ENCODE measurements at places on chromosomes 3 and 15. TPM values are rescaled to one million over a fixed set of nuclear protein-coding genes. Genes with fewer than 3 reads are reported as not detected.

The ZPLD1 gene
- total RNA-seq, result 0.64 TPM

- DNase-seq, result no peak
- no peak overlapping the region for H3K4me3 ChIP-seq
- no peaks in the 10 kb centered on the region for H3K36me3 ChIP-seq
Measured at GRCh38 chr15:36370731-36371112, 208.7 kb upstream of the CDIN1 start.

GRCh38 chr3:79257791-79258190 lies 510.0 kb downstream of the ROBO1 start:
- H3K36me3 ChIP-seq, result no peaks in the 10 kb centered on the region
- no peak overlapping the region for H3K4me3 ChIP-seq
- H3K4me1 ChIP-seq, result no peaks in the 10 kb centered on the region

DNA sequence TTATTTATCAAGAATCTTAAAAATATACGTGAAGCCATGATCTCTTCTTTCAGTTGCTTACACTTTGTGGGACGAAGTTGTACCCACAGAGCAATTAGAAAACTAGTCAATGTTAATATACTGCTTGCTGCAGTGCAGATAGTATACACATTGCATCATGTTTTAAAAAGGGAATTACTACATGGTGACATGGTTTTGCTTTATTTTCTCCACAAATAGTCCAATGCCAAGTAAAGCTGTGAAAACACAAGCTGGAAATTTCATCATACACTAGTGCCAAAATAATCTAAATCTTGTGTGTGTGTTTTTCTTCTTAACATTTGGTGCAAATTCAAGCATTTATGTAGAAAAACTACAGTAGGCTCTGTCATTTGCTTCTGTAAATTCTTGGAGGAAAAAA lies 233.0 kb downstream of the EPHA3 start:
- no peak overlapping the region for H3K27ac ChIP-seq
- H3K27me3 ChIP-seq, result no peaks in the 10 kb centered on the region
- H3K36me3 ChIP-seq, result no peaks in the 10 kb centered on the region
- no peak for DNase-seq

DNA sequence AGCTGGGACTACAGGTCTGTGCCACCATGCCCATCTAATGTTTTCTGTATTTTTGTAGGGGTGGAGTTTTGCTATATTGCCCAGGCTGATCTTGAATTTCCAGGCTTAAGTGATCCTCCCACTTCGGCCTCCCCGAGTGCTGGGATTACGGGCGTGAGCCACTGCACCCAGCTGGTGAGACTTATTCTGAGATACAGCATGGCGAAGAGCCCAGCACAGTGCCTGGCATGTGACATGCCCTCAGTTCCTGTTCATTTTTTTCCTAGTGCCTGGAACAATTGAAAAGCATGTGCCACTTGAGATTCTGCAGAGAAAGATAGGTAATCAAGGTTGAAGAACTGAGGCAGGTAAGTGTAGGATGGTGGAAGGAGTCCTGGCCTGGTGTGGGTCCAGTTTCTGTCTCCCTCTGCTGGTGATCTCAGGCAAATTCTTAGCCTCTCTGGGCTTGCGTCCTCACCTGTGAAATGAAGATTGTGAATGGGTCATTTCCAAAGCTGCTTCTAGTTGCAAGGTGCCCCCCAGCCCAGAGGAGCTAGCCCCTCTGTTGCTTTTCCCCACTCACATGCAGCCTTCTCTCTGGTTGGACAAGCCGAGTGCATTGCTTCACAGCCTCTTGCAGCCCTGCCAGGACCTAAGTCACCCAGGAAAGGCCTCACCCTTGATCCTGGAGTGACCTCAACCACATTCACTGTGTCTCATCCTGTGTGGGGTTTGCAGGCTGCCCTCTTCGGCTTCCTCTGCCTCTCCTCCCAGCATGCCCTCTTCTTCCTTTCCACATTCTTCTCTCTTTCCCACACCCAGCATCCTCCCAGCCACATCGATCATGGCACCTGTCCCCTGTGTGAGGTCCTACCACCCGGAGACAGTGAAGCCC lies 4.3 kb upstream of the RHCG start:
- peak; percentile 23 for DNase-seq
- no peak overlapping the region for H3K27ac ChIP-seq
- peaks cover 56% of the 10 kb centered on the region for H3K4me1 ChIP-seq
- H3K36me3 ChIP-seq, result peaks cover 23% of the 10 kb centered on the region
- no peaks in the 10 kb centered on the region for H3K27me3 ChIP-seq

The SGO1 gene
- total RNA-seq, result 29.4 TPM

The EXD1 gene
- total RNA-seq, result not detected

The SCN11A gene
- not detected for total RNA-seq

- no peaks in the 10 kb centered on the region for H3K27me3 ChIP-seq
- no peaks in the 10 kb centered on the region for H3K4me1 ChIP-seq
- DNase-seq, result no peak
Measured at GRCh38 chr15:65254356-65254755, 32.3 kb downstream of the PARP16 start.

The CNTN4 gene
- total RNA-seq, result 1.6 TPM

The FILIP1L gene
- total RNA-seq, result 5.2 TPM

The IL17RE gene
- 25.5 TPM for total RNA-seq

GRCh38 chr3:124504332-124505059 lies 225.8 kb upstream of the UMPS start:
- H3K36me3 ChIP-seq, result no peaks in the 10 kb centered on the region
- no peak overlapping the region for H3K4me3 ChIP-seq
- DNase-seq, result no peak
- peaks cover 72% of the 10 kb centered on the region for H3K27me3 ChIP-seq
- no peak overlapping the region for H3K27ac ChIP-seq

DNA sequence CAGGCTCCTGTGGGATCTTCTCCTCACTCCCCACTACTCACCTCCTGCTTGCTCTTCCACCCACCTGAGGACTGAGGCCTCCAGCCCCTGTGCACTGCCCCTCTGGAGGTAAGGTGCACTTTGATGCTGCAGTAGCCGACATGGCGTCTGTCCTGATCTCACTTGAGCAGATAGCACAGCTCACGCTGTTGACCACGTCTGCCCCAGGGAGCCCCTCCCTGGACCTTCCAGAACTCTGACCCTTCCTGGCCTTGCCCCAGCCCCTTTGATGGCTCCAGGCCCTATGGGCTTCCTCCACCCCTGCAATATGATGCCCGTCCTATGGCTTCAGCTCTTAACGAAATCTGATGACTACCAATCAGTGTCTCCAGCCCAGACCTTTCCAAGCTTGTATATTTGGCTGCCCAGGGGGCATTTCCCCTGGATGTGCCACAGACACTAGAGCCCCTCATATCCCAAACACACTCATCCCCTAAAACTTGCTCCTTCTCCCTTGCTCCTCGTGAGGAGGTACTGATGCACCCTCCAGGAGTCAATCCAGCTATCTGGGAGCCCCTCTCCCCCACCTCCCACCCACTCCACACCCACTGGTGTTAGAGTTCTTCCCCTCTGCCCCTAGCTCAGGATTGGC lies 27.1 kb downstream of the KY start:
- H3K4me1 ChIP-seq, result peaks cover 9% of the 10 kb centered on the region
- H3K36me3 ChIP-seq, result no peaks in the 10 kb centered on the region
- no peak overlapping the region for H3K4me3 ChIP-seq
- no peak for DNase-seq

DNA sequence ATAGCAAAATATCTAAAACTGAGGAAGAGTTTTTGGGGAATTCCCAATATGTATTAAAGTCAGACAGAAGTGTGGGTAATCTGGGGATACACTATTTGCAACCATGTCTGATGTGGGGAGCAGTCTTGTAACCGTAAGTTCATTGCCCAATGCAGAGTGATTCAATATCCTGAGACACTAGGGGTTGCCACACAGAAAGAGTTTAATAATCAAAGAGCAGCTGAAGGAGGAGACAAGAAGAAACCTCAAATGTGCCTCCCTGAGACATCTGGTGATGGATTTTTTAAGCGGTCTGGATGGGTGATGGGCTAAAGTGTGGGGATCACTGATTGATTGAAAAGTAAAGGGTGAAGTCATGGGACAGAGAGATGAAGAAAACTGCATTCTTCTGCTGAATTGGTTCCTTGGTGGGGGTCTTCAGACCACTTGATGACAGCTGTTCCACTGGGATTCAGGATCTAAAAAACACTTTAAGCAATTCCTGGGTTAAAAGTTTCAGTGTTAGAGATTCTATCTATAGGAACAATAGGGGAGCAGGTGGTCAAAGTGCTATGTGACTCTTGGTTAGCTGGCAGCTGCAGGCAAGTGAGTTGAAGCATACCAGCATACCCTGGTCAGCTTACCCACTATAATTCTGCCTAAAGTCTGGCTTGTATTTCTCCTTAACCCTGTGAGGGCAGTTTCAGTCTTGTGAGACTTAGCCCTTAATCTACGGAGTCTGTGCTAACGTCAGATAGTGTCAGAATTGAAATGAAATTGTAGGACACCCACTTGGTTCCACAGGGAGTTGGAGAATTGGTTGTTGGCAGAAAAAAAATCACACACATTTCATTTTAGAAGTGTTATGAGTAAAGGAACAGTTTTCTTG lies 425.9 kb upstream of the TGFBR2 start:
- no peaks in the 10 kb centered on the region for H3K36me3 ChIP-seq
- no peak overlapping the region for H3K4me3 ChIP-seq
- no peak overlapping the region for H3K27ac ChIP-seq
- no peak for DNase-seq

- peaks cover 10% of the 10 kb centered on the region for H3K36me3 ChIP-seq
- H3K27me3 ChIP-seq, result no peaks in the 10 kb centered on the region
- no peak overlapping the region for H3K27ac ChIP-seq
- H3K4me1 ChIP-seq, result no peaks in the 10 kb centered on the region
Measured at GRCh38 chr3:48835650-48836366, 11.9 kb downstream of the PRKAR2A start.

DNA sequence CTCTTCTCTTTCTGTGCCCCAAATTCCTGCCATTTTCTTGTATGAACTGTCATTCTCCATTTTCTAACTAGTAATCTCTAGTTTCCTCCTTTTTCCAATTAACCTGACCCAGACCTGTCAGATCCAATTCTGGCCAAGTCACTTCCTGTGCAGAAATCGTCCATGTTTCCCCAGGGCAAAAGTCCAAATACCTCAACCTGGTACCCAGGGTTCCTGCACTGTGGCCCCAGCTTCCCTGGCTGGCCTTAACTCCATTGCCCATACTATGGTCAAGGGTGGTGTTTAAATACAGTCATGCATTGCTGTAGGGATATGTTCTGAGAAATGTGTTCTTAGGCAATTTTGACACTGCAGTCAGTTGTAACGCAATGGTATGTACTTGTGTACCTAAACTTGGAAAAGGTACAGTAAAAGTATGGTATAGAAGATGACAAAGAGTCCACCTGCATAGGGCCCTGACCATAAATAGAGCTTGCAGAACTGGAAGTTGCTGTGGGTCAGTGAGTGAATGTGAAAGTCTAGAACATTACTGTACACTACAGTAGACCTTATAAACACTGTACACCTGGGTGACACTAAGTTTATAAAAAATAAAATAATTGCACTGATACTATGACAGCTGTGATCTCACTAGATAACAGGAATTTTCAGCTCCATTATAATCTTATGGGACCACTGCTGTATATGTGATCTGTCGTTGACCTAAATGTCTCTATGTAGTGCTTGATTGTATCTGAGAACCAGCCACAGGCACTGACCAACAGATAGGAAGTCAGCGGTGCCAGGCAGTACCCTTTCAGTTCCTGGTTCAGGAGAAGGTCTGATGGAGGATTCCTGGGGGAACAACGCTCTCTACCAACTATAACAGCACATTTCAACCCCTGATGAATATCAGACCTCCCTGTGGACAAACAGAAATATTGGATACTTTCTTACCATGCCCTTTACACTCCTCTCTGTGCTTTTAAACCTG lies 336.1 kb upstream of the PROK2 start:
- H3K27ac ChIP-seq, result no peak overlapping the region
- H3K4me1 ChIP-seq, result peaks cover 21% of the 10 kb centered on the region
- H3K4me3 ChIP-seq, result no peak overlapping the region
- peaks cover 5% of the 10 kb centered on the region for H3K36me3 ChIP-seq
- H3K27me3 ChIP-seq, result peaks cover 8% of the 10 kb centered on the region
- no peak for DNase-seq

DNA sequence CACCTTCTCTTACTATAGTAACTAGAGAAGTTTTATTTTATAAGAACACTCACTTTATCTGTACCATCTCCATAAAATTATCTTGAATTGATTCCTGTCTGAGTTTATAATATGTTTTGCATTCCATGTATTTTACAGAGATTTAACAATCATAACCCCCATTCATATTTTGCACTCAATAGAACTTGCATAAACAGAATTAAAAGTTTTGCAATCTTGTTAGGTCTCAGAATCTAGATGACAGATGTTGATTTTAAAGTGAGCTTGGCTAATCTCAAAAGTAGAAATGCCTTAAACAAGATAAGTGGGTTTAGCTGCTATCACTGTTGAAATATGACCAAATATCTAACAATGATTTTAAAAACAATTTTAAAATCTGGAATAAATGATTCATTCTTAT lies 107.9 kb upstream of the EPHA6 start:
- peaks cover 13% of the 10 kb centered on the region for H3K4me1 ChIP-seq
- no peaks in the 10 kb centered on the region for H3K36me3 ChIP-seq
- no peaks in the 10 kb centered on the region for H3K27me3 ChIP-seq
- no peak overlapping the region for H3K4me3 ChIP-seq
- DNase-seq, result no peak
- H3K27ac ChIP-seq, result no peak overlapping the region

The SLC28A2 gene
- not detected for total RNA-seq

The CILP gene
- 0.05 TPM for total RNA-seq

The SLC22A13 gene
- 3.5 TPM for total RNA-seq

The SLC24A5 gene
- not detected for total RNA-seq

The C2CD4B gene
- total RNA-seq, result 18.8 TPM

DNA sequence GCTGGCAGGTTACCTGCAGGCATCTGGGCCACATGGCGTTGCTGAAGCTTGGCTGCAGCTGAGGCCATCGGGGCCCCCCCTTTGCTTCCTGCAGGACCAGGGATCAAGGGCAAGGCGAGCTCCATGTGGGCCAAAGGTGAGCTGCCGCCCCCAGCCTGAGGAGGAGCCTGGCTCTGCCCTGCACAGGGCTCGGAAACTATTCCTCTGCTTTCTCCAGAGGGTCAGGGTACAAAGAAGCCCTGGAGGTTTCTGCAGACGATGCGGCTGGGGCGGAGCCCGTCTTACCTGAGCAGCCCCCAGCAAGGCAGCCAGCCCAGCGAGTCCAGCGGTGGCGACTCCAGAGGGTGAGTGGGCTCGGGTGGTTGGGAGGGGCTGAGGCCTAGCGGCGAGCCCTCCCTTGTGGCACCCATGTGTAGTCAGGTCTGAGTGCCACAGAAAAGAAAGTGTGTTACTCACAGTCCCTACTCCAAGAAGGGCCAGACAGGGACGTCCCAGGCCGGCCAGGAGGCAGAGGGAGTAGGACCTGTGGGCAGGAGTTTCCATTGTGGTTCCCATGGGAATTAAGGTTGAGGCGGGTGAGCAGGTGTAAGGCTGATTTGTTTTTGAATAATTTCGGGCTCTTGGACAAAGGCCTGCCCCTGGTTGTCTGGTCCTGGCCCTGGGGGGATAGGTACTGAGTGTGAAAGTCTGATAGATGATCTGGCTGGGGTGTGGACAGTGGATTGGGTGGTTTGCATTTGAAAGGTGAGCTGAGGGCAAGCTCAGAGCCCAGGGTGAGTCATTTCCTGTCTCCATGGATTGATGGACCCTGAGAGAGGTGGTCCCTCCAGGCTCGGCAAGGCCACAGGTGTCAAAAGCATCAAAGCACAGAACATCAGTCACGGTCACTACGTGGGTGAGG lies 25.4 kb downstream of the CFAP100 start:
- no peaks in the 10 kb centered on the region for H3K36me3 ChIP-seq
- no peak overlapping the region for H3K27ac ChIP-seq
- DNase-seq, result no peak
- no peak overlapping the region for H3K4me3 ChIP-seq

The C15orf62 gene
- total RNA-seq, result 0.56 TPM

The MAGEL2 gene
- not detected for total RNA-seq

The CCRL2 gene
- total RNA-seq, result 0.54 TPM
